ENCODE measurements at places on chromosomes 13 and 19.

DNA sequence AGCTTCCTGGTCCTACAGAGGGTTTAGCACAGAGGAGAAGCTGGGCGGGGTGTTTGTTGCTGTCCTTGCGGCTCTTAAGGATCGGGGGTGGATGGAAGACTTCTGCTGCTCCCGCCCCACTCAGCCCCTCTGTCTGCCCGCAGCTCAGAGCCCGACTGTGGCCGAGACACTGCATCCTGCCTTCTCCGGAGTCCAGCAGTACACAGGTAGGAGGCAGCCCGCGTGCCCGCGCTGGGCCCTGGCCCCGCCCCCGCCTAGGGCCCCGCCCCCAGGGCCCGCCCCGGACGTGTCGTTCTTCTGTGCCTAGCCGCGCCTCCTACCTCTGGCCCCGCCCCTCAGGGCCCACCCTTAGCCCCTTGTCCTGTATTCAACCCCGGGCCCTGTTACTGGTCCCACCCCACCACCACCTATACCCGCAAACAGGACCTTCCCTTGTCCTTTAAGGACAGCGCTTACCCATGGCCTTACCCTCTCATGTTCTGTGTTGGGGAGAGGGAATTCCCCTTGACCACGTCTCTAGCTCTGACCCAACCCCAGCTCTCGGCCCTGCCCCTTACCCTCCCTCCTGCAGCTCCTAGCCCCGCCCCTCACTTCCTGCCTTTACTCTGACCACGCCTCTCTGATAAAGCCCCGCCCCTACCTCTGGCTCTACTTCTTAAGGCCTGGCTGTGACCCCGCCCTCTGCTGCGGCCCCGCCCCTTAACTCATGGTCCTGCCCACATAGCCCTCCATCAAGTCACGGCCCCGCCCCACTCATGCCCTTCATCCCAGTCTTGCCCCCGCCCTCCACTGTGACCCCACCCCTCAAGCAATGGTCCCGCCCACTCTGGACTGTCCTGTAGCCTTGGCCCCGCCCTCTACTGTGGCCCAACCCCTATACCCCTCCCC, 60.5 kb downstream of the CELF5 start:
- peak; percentile 60 for DNase-seq

DNA sequence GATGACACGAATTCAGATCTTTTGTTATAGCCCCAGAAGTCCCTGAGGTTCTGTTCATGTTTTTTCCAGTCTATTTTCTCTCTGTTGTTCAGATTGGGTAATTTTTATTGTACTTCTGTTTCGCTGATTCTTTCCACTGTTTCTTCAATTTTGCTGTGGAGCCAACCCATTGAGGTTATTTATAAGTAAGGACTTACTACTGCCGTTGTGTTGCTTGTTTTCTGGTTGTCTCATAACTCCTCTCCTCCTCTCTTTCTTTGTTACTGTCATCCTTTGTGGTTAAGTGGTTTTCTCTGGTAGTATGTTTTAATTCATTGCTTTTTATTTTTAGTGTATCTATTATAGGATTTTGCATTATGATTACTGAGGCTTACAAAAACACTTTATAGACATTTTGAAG, 48.7 kb upstream of the GAS6 start:
- no peak for DNase-seq

GRCh38 chr13:48975101-48975855, 434 bp upstream of the FNDC3A start:
- peak; percentile 12 for DNase-seq

DNA sequence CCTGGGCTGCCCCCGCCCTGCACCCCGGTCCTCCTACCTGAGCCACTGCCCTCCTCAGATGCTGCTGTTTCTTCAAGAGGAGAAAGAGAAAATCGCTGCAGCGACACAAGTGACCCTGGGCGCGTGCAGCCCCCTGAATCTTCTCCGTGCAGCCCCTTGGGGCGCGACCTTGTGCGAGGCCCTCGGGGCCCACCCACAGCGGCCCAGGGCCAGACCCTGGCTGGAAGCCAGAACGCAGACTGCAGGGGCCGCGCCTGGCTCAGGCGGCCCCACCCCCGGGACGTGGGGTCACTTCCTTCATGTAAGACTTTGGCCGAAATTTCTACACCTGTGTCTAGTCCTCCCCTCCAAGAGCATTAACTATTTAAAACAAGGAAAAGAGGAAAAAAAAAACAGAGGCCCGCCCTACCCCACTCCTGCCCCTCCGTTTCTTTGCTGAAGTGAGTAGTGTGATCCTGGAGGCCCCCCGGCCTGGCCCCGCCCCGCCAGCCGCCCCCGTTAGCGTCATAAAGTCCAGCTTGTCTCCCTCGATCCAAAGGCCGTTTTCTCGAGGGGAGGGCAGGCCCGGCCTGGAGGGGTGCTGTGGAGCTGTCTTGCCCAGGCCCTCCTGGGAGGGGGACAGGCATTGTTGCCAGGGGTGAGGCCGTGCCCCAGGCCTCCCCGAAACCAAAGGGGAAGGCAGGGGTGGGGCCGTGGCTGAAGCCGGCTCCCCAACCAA, 35.3 kb downstream of the BTBD2 start:
- DNase-seq, result no peak

DNA sequence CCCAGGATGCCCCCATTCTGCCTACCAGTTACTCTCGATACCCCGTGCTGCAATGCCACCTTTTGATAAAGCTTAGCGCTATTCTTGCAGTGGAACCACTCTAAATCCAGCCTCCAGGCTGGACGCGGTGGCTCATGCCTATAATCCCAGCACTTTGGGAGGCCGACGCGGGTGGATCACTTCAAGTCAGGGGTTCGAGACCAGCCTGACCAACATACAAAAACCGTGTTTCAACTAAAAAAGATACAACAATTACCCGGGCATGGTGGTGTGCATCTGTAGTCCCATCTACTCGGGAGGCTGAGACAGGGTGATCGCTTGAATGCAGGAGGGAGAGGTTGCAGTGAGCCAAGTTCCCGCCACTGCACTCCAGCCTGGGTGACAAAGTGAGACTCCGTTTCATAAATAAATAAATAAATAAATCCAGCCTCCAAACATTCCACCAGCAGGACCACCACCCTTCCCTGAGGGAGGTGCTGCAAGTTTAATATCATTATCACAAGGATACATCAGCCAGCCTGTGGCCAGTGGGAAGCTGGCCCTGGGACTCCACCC, 27.7 kb downstream of the CYP2B6 start:
- no peak for DNase-seq

DNA sequence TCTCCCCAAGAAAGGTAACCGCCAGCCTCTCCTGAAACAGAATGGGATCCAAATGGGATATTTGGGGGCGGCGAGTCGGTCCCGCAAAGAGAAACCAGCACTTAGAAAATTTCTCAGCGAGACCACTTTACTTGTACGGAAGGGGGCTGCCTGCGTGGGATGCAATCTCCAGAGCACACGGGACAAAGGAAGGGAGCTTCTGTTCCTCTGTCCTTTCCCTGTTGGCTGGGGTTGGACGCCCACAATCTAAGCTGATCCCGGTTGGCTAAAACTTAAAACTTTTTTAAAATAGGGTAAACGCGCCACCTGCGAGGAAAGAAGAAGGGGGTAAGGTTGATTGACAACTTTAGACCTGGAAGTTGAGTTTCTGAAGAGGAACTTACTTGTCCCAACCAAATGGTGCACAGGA, 826 bp upstream of the BSG start:
- DNase-seq, result peak; percentile 45

DNA sequence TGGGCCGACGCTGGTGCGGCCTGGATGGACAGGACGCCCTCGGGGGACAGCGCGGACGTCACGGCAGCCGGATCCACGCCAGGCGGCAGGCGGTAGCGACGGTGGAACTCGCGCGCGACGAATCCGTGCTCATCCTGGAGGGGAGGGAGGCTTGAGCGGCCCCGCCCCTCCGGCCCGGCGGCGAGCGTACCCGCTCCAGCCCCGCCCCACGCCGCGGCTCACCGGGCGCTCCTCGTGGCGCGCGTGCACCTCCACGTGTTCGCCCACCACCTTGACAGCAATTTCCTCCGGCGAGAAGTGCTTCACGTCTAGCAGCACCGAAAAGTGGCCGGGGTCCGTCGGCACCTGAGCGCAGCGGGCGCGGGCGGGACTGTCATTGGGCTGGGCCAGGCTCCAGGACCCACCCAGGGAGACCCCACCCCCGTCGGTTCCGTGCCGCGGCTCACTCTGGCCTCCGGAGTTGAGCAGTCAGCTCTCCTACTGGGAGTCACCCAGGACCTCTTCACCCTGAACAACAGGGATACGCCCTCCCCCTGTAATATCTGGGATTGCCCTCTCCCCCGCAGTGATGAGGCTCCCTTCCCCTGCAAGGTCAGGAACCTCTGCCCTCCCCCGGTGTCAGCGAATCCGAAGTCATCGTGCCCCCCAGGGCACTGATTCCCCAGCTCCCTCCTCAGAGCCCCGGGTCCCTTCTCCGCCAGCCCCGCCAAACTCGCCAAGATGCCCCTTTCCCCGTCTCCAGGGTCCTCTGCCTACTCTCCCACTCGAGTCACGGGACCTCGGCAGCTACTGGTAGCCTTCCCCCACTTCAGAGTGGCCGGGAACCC, 1.1 kb downstream of the HSPB6 start:
- DNase-seq, result peak; percentile 82

- no peak for DNase-seq
These were observed 578.8 kb downstream of the DCT start for GRCh38 chr13:93900731-93901130.

GRCh38 chr13:66855131-66855530, 375.0 kb downstream of the PCDH9 start:
- no peak for DNase-seq

DNA sequence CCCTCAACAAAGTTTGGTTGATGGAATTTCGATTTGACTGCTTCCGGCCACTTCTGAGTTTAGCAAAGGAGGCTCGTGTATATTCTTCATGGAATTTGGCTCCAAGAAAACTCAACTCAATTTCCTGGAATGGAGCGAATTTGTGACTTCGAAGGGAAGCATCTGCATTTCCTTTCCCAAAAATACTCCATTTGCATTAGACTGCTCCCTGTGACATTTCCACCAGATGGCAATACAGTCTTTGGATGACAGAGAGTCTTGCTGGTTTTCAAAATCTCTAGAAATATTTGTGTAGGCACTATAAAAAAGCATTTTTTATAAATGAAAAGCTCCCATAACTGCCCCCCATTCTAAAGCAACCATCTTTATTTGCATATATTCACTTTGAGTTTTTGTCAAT, 4.1 kb downstream of the C1QTNF9 start:
- DNase-seq, result peak; percentile 27

- no peak for DNase-seq
These were observed 19.8 kb upstream of the RASA3 start for GRCh38 chr13:114152285-114152645.

DNA sequence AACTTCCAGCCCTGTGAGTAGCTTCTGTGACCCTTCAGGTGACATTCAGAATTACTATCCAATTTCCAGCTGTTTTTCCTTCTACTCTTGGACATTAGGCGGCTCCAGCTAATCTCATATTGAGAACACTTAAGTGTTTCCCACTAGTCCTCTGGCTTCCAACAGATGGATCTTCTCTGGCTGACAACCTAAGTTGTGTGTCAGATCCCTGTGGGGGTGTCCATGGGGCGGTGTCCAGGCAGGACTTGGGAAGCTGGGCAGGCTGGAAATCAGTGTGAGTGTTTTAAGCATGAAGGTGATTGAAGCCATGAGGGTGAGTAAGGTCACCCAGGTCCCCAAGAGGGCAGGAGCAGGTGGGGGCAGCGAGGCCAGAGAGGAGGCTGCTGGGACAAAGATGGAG, 10.1 kb downstream of the CNOT3 start:
- DNase-seq, result no peak

DNA sequence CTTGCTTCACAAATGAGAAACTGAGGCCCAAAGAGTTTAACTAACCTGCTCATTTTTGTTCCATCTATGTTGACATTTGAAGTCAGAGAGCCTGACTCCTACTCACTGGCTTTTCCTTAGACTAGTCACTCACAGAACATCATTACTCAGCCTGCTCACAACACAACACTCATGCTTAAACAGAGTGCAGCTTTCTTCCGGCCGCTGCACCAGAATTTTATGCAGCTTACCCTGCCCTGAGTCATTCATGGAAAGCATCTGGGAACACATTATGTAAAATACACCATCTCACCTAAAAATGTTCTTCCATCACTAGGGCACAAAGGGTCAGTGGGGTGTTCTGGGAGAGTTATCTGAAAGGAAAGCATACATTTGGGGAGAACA, 303.4 kb downstream of the SPRY2 start:
- DNase-seq, result peak; percentile 57

GRCh38 chr19:52138278-52138982, 1.3 kb downstream of the ZNF616 start:
- peak; percentile 21 for DNase-seq

- no peak for DNase-seq
These were observed 25.5 kb upstream of the SLC1A5 start for GRCh38 chr19:46813839-46814358.

- peak; percentile 68 for DNase-seq
These were observed 15.7 kb downstream of the ZIC5 start for GRCh38 chr13:99955747-99956472.

- DNase-seq, result no peak
These were observed 49.5 kb downstream of the CRYL1 start for GRCh38 chr13:20475927-20476691.

DNA sequence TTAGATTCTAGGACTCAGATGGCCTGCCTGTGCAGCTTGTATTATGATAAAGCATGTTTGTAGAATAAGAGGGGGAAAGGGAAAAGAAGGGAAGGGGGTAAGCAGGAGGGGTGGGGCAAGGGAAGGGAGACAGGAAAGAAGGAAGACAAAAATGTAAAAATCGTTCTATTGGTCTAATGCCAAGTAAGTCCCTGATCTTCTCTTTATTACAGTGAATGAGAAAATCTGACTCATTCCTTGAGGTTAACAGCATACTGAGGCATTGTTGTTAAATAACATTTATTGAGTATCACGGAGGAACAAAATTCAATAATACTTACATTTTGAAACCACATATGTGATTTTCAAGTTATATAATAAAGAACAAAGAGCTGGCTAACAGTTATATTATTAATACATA, 1534.7 kb downstream of the OLFM4 start:
- no peak for DNase-seq

- DNase-seq, result no peak
These were observed 25.7 kb downstream of the UGGT2 start for GRCh38 chr13:96027496-96027895.

- no peak for DNase-seq
These were observed 1038.1 kb upstream of the PRR20A start for GRCh38 chr13:56102641-56103040.

DNA sequence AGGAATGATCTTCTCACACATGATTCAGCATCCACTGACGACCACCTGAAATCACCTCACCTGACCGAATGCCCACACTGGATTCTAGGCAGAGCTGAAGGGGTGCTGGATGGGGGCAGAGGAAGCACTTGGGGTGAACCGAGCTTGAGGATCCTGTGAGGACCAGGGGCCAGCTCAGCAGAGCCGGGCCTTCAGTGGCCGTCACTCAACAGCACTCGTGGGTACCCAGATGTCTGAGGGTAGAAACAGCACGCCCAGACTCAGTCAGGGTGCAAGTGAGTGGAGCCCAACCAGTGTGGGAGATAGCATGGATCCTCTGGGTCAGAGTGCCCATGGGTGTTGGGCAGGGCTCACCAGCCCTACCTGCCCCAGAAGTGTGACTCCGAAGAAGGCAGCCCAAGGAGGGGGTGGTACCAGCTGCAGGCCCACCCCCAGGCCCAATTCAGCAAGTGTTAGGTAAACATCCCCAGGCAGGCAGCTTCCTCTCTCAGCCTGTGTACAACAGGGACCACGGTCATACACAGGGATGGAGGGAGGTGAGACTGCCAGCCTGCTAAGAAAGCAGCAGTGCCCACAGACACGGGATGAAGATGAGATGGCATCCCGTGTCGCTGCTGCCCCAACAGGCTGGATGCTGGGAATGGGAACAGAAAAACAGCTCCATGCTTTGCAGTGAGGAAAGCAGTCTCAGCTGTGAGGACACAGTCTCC, 16.6 kb downstream of the GJA3 start:
- no peak for DNase-seq

GRCh38 chr19:38032951-38033350, 125.9 kb downstream of the SIPA1L3 start:
- no peak for DNase-seq

GRCh38 chr19:10432736-10433130, 12.4 kb downstream of the PDE4A start:
- DNase-seq, result no peak
